Esophagus squamous epithelium (tissue), 5 donors: ENCODE measurements at places on chromosomes 3 and 15.

GRCh38 chr15:70169147-70169546, 71.4 kb upstream of the TLE3 start:
- no peak for DNase-seq

DNA sequence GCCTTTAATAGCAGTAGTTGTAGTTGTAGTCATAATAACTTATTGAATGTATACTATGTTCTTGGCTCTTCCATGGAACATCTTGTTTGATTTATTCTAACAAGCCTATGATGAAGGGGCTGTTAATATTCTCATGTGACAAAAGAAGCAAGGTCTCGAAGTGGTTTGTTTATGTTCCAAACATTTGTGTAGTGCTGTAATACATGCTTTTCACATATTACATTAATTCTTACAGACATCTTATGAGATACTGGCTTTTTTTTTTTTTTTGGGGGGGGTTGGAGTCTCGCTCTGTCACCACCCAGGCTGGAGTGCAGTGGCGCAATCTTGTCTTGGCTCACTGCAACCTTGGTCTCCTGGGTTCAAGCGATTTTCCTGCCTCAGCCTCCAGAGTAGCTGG, 252.3 kb downstream of the PTPRG start:
- no peak for DNase-seq

DNA sequence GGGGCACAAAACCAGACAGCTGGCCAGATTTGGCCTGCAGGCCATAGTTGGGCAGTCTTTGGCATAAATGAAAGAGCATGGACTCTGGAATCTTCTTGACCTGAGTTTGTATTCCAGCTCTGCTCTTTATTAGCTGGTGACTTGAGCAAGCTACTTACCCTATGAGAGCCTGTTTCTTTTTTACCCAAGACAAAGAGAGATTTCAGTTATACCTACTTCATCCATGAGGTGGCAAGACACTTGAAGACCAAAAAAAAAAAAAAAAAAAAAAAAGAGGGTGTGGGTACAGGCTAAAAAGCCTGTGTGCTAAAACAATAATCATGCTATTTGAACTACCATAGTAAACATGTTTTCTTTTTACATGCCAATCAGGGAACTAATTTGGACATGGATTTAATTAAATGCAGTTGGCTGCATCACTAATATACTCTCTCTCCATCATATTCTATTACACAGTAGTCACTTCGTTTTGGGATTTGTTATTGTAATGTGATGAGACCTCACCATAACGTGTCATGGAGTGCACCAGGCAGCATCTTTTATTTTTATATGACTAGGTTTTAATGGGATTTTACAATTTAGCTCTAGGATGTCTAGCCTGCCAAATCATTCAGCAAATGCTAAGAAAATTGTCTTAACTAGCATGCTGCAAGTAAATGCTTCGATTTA, 109.2 kb upstream of the FHIT start:
- no peak for DNase-seq

DNA sequence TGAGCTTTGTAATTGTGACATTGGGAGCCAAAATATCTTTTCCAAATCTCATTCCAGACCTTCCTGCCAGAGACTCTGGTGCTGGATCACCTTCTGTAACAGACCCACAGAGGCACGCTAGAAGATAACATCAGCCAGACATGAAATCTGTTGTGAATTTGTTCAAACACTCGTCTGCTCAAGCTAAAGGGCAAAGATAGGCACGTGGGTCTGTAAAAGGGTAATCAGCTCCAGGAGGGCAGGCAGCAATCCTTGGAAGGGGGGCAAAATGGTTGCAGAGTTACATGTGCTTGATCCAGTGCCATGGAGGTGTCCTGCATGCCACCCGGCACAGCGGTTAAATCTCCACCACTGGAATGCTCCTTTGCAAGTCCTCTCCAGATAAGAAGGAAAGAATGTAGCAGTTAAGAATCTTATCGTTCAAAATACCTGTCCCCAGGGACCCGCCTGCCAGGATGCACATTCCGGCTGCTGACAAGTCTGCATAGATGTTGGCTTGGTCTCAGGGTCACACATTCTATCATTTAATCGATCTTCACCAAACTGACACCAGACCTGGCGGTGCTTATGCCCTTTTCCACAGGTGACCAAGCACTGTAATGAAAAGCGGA, 74.8 kb downstream of the ADAMTS9 start:
- DNase-seq = no peak
